Effector memory CD8-positive, alpha-beta T cell (primary cell): ENCODE measurements at places on chromosomes 16 and 17.

DNA sequence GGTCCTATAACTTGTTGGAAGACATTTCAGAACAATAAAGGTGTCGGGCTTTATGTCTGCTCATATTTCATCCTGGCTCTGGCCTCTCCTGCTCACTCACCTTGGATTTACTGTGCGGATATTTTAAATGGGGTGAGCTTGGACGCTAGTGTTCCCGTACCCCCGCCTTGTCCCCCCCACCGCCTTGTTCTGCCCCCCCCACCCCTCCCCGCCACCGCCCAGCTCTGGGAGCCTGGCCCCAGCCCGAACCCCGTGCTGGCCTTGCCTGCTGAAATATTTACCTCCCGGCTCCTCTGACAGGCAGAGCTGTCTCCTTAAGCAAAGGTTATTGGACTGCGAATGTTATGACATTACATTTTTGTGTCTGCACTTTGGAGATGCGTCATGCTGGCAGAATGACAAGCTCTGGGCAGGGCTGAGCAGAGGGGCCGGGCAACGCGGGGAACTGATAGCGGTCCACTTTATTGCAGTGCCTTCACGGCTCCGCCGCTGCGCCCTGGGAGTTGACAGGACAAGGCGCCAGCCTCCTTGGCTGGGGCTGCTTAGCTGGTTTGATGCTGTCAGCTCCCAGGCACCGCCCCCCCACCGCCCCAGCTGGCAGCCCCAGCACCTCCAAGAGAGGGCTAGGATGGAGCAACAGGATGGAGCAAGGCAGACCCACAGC, 222.5 kb upstream of the GSE1 start:
- no peak for DNase-seq

GRCh38 chr16:82499302-82499701, 127.5 kb upstream of the CDH13 start:
- no peak for DNase-seq

- no peak for DNase-seq
These were observed 3.0 kb downstream of the TRIM47 start for GRCh38 chr17:75875182-75875939.

GRCh38 chr16:83932955-83933673, 19.9 kb upstream of the OSGIN1 start:
- DNase-seq, result no peak

GRCh38 chr17:56792267-56792666, 41.5 kb downstream of the C17orf67 start:
- DNase-seq, result no peak

DNA sequence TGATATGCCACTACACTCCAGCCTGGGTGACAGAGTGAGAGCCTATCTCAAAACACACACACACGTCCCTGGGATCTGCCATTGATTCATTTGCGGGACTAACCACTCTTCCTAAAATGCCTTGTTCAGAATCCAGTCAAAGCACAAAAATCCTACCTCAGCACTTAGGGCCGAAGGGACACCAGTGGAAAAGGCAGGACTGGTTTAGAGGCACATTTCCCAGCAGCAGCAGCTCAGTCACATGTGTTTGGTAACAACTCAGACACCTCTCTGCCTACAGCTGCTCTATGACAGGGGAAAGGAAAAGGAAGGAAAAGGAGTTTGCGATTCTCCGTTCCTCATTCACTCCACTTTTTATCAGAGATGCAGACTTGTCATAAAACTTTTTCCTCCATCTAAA, 12.2 kb downstream of the KNOP1 start:
- no peak for DNase-seq

DNA sequence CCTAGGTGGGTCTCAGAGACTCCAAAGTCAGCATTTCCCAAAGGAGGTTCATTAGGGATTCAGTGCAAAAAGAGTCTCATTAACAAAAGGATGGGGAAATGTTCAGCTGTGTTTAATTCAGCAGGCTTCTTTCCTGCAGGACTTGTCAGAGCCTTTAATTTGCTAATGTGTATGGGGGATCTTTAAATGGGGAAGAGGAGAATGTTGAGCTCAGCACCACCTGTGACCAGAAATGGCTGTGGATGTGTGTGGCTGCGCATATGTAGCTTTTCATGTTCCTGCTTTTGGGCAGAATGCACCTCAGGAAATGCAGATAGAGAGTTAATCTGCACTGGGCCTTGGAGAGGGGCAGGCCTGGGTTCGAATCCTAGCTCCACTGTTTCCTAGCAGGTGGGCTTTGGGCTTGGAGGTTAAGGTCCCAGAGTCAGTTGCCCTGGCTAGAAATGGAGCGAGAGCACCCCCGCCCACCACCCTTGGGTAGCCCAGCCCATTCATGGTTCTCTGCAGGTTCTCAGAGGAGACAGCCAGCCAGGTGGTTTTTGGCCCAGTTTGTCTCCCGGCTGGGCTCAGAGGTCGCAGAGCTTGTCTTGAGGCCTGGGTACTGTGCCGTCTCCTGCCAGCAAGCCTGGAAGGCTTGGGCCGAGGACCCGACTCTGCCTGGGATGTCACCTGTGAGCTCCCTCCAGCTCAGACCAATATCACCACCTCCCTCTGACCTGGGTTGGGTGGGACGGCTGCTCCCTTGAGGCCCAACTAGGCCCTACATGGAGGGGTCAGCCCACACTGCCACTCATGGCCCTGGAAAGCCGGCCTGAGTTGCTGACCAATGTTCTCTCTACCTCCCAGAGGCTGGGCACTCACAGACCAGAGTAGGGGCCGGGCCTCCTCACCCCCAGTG, 9.3 kb downstream of the ADCY7 start:
- no peak for DNase-seq

DNA sequence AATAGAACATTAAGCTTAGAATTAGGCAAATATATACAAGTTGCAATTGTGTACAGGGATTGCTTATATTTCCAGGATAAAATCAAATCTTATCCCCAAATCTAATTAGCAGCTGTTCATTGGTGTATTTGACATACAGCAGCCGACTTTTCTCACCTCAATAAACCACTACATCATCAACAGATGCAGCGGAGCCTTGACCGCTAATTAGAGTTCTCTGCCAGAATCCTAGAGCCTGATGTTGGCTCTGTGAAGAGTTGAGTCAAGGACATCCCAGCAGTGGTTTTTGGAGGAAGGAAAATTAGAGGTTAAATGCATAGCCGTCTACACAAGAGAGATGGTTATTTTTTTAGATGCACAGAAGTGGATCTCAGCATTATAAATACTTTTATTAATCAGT, 221.9 kb upstream of the CACNG5 start:
- no peak for DNase-seq
